ENCODE measurements at places on chromosomes 6 and 20.

DNA sequence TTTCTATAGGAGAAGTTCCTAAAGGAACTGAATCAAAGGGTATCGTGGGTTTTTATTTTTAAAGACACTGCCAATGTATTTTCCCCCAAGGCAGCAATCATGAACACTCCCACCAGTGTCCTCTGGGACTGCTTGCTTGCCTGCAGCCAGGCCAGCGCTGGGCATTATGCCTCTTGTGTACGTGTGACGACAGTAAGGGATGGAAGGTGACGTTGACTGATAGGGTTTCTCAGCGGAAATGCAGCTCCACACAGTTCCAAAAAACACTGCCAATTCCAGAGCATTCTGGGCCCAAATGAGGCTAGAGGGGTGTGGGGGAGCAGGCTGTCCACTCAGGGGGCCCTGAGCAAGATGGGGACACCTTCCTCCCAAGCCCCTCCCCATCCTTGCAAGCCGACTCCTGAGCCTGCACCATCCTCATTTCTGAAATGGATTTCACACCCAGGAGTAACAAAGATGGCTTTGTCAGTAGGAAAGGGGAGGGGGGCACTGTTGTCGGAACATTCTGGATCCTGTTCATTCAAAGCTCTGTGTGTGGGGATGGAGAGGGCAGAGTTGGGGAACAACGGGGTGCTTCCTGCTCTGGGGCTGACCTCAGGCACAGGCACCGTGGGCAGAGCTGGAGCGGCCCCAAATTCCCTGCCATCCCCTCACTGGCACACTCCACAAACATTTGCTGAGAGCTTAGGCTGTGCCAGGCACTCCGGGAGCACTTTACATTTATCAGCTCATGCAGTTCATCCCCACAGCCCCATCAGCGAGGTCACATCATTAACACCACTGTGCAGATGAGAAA is 20.0 kb downstream of the PREX1 start:
- no peak for DNase-seq

DNA sequence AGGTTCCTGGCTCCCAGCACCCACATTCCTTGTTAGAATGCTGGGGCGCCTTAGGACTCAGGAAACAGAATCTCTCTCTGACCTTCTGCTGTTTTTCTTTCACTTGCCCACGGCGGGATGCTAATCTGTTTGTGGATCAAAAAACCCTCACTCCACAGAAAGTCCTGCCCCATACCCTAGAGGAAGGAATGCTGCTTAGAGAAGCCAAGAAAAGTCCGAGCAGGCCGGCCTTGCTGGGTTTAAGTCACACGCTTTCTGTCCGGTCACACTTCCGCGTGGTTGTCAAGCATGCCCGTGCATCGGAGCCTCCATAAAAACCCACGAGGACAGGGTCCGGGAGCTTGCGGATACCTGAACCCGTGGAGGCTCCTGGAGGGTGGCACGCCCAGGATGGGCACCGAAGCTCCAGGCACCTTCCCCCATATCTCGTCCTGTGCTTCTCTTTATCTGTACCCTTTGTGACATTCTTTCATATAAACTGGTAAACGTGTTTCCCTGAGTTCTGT is 223.1 kb downstream of the NRN1 start:
- no peak for DNase-seq

- peak; percentile 54 for DNase-seq
Observed at GRCh38 chr6:142631517-142632385, 313.2 kb downstream of the HIVEP2 start.

- no peak for DNase-seq
Observed at GRCh38 chr6:51830666-51831065, 256.7 kb downstream of the PKHD1 start.

DNA sequence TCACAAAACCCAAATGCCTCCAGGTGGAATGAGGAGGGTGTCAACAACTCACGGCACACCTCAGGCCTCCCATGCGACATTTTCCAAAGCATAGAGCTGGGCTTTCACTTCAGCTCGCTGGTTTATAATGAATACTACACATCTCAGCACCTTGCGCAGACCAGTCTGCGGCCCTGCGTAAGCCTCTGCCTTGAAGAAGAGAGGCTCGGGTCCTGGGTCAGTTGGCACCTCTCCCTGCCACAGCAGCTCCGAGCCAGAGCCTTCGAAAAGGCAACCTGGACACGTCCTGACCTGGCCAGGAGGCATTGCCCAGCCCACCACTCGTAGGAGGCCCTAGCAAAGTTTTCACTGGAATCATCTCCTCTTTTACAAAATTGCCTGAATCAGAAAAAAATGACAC is 183.0 kb upstream of the AFDN start:
- DNase-seq: no peak

GRCh38 chr20:2142649-2143048 is 41.0 kb downstream of the STK35 start:
- DNase-seq: no peak

GRCh38 chr6:141303907-141304306 is 828.8 kb upstream of the GJE1 start:
- no peak for DNase-seq

DNA sequence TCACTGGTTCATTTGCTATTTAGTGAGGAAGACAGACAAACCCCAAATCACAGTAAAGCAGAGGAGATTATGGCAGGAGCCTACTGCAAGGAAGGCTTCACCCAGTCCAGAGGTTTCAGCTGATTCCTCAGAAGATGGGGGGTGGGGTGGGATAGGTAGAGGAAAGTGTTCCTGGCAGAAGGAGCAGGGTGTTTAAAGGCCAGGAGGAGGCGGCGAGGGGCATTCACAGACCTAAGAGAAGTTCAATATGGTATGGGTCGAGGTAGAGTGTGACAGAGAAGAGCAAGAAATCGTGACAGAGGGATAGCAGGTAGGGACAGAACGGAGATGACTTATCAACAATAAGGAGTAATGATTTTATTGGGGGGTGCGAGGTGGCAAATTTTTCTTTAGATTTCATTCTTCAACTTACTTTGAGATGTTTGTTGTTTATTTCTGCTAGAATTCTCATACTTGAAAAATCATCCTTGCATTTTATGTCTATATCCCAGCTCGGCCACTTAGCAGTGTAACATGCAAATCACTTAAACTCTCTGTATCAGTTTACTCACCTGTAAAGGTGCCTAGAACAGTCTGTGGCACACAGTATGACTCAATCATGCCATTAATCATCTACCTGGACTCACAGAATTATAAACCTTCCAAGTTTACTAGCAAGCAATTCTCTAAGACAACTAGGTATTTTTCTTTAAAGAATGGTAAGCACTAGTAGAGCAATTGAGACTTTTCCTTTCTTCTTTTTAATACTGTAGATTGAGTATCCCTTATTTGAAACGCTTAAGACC is 176.7 kb downstream of the REV3L start:
- no peak for DNase-seq
